ENCODE measurements at places on chromosomes 12 and 14.

DNA sequence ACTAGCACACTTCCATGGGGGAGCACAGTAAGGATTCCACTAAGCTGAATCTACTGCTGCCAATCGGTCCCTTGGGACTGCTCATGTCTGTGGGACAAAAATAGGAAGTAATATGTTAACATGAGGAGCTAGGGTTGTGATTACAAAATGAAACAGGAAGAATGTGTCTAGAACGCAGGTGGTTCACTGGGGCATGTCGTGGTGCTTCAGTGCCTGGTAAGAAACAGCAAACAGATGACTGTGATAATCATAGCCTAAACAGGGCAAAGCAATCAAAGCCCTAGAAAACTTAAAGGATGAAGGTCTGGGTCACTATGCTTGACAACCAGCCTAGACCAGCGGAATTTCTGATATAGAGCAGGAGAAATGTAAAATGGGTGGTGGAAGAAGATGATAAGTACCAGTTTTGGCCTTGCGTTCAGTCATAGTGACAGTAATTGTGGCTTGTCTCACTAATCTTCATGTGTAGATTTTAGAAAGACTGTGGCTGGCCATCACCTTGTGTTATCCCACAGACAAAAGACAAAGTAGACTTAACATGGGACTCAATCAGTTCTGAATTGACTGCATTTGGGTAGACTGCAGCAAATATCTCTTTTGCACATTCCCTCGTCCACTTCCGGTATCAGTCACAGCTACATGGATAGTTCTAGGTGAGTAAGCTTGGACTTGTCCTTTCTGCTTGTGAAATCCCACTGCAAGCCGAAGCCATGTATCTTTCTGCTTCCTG, 51.4 kb downstream of the WASHC3 start:
- peak; percentile 56 for DNase-seq

DNA sequence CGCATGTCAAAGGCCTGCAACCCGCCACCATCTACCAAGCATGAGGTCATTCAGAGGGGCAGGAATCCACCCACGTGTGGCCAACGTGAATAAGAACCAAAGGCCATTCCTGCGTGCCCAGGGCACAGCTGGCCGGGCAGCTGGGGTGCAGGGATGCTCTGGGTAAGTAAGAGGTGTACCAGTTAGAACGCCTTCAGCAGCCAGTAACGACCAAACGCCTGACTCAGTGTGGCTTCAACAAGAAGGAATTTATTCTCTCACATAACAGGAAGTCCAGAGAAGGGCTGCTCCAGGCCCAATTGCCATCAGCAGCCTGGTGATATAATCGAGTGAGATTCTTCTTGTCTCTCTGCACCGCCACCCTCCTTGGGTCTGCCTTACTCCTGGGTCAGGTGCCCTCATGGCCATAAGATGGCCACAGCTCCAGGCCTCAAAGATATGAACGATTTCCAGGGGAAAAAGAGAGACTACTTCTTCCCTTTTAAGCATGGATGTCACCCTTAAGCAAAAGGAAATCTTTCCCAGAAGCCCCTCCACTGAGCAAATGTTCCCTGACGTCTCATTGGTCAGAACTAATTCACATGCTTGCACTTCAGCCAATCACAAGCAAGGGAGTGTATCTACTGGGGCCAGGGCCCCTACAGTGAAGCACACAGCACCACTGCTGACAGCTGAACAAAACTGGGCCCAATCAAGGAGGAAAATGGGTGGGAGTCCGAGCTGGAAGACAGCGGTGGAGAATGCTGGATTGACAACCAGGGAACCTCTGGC, 7.3 kb downstream of the TTC7B start:
- no peak for DNase-seq

- no peak for DNase-seq
These were observed 1116.9 kb upstream of the TMEM132C start for GRCh38 chr12:127150028-127150427.

DNA sequence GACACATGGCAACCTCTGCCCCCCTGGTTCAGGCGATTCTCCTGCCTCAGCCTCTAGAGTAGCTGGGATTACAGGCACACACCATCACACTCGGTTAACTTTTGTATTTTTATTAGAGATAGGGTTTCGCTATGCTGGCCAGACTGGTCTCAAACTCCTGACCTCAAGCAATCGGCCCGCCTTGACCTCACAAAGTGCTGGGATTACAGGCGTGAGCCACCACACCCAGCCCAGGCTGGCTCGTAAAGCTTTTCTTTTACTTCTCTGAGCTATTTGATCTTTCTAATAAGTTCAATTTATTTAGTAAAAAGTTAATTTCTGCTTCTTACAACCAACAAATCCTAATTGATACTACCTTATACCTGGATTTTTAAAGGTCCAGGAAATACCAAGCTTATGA, 127.4 kb upstream of the KRR1 start:
- DNase-seq = no peak

DNA sequence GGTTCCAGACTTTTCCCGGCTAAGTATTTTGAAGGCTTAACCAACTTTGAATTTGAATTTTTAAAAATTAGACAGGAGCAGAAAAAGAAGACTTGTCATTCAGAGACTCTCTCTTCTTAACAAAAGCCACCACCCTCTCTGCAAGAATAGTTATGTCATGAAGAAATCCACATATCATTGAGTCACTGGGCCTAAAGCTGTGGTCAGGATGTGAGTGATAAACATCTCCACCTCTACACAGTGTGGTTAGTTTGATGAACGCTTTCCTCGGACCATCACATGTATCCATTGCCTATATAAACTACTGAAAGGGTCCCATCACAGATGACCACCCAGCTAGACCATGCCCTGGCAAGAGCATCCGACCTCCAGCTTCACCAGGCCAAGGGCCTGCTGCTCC, 226.1 kb downstream of the KSR2 start:
- no peak for DNase-seq

DNA sequence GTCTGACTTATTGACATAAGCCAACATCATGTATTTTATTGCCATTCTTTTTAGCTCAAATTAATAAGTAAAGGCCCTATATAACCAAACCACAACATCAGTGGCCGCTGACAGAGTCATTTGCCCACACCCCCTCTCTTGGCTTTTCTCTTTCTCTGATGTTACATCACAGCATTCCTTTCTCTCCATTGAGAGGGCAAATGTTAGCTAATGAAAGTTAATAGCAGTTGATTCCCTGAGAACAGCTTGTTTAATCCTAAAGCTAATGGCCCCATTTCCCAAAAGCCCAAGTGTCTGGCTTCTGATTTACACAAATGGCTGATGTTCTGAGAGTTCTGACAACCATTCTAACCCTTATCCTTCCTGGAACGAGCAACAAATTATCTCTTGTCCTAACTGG, 308.8 kb downstream of the SNAPC1 start:
- DNase-seq = no peak

- peak; percentile 63 for DNase-seq
These were observed 5.5 kb upstream of the GPR68 start for GRCh38 chr14:91249841-91250616.

DNA sequence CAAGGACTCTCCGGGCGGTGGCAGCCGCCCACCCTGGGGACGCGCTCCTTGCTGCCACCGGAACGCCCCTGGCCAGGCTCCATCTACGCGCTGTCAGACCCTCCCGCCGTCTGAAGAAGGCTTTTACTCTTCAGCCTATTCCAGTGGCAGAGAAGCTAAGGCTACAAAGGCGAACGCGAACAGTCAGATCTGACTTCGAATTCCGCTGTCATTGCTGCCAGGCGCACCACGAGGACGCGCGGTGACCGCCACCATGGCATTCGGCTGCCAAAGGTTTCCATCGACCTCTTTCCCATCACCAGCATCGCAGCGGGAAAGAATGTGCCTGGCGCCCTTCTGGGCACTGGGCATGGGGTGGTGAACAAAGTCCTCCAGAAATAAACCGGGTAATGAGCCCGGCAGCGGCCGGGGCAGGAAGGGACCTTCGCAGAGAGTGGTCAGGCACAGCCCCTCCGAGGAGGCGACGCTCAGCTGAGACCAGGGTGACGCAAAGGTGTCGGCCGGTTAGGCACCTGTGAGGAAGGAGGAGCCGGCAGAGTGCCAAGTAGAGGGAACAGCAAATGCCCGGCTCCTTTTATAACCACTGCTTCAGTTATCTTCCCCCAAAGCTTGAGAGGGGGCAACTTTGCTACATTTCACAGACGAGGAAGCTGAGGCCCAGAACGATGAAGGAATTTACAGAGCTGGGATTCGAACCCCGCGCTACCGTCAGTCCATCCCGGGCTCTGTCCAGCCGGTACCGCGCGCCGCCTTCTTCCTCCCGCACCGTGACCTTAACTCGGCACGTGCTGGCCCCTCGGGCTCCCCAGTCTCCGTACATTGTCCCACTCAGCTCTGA, 1.9 kb upstream of the RFX4 start:
- no peak for DNase-seq

DNA sequence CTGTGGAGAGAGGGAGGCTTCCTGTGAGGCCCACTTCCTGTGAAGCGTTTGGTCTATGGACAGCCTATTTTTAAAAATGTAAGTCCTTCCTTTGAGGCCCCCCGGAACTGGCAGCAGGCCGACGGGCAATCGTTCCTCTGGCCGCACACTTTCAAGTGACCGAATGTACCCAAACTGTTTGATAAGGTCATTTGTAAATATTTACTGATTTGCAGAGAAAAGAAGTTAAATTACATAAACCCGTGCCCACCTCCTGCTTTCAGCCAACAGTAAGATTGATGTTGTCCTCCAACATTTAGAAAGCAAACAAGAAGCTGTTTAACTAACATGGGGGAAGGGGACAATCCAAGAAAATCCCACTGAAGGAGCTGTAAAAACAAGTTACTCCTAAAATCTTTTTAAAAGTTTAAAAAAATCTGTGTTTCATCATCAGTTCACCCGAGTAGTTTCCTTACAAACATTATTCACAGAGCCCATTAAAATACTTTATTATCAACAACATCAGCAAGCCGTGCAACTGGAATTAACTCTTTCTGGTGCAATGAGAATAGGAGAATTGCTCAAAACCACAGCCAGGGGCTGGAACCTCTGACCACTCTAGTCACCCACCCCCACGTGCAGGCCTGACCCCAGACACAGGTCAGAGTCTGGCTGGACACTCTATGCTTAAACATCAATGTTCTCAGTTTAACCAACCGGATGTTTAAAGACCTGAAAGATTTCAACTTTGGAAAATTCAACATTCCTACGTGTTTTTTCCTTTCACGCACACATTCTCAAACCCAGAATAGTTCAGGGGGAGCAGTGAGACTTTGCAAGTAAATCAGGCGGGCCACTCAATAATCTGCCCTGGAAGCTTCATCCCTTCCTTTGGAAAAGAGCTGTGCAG, 65.3 kb downstream of the FOXN3 start:
- DNase-seq = no peak

GRCh38 chr12:2284857-2285256, 232.1 kb downstream of the CACNA1C start:
- DNase-seq = peak; percentile 61

- no peak for DNase-seq
These were observed 45.4 kb downstream of the DUSP6 start for GRCh38 chr12:89306827-89307473.

DNA sequence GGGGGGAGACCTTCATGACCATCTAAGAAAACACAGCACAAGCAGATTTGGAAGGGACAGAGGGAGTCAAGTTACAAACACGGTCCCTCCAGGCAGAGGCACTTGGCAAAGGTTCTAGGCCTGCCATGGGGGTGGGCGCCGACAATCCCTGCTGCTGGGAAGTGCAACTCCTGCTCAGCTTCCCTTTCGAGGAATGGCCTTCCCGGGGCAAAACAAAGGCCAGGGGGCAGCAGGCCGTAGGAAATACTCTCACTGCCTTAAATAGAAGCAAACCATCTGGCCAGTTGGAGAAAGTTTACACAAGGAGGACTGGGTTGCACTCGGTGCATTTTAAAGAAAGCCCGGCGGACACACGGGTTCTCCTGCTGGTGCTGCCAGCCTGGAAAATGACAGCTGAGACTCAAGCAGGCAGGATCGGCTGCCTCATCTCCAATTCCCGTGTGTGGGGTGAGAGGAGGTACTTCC, 65.8 kb downstream of the ITPK1 start:
- no peak for DNase-seq

DNA sequence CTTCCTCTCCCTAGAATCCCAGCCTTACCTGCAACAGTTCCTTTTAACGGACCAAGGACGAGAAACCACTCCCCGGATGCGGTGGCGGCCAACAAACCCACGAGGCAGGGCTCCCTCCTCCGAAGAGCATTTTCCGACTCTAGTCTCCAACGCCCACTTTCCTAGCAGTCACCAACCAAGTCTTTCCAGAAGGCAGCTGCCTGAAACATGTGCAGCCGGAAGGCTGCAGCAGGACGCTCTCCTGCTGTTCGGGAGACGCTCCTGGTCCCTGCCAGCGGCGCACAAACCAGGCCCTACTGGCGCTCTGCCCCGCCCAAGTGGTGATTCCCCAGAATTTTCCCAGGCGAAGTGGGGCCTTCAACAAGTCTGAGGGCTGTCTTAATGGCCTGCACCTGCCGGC, 21.1 kb upstream of the ADAM20 start:
- DNase-seq = no peak

GRCh38 chr12:68250454-68250853, 3.0 kb downstream of the IL22 start:
- DNase-seq = no peak

GRCh38 chr14:64848239-64848638, 31.5 kb downstream of the SPTB start:
- DNase-seq = no peak

DNA sequence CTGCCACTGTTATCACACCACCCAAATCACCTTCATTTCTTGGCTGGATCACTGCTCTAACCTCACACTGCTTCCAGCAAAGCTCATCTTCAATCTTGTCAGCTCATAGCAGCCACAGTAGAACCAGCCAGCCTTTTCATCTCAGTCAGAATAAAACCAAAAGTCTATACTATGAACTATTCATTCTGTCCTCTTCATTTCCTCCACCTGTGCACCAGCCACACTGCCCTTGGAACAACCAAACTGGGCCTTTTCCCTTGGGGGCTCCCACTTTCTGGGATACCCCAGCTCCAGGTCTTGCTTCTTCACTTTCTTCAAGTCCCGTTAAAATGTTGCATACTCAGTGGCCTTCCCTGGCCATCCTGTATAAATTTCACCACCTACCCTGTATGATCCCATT, 234.4 kb upstream of the DAAM1 start:
- DNase-seq = no peak

GRCh38 chr14:102496331-102496691, 13.3 kb downstream of the ANKRD9 start:
- no peak for DNase-seq

DNA sequence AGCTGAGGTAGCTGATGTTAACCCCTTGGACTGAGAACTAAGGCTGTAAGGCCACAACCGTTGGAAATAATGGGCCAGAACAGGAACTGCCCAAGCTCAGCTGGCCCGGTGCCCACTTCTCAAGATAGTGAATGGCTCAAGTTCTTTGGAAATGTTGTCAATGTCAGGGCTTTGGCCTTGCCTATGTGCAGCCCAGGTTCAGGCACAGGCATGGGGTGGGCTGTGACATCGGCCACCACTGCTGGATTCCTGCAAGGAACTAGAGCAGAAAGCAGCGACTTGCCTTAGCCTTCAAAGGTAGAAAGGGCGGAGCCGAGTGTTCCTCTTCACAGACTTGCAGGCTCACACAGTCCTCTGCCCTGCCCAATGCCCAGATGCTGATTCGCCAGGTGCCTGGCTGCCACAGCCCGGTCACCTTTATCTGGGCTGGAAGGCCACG, 291.2 kb downstream of the ZFP36L1 start:
- no peak for DNase-seq
